Esophagus muscularis mucosa (tissue), 4 donors: ENCODE measurements at places on chromosomes 16 and 17. TPM values are rescaled to one million over a fixed set of nuclear protein-coding genes. Genes with fewer than 3 reads are reported as not detected.

The CCL7 gene
- not detected for total RNA-seq

The C16orf86 gene
- 6.2 TPM for total RNA-seq

The KRT17 gene
- total RNA-seq = 0.58 TPM

The SAMD14 gene
- 1.8 TPM for total RNA-seq

The RHBDF1 gene
- total RNA-seq = 43.0 TPM

The PRSS27 gene
- total RNA-seq = 1.7 TPM

The GPR139 gene
- not detected for total RNA-seq

The BAHCC1 gene
- 38.1 TPM for total RNA-seq

The DUS2 gene
- 12.5 TPM for total RNA-seq

The MYH8 gene
- total RNA-seq = not detected

The KRTAP9-8 gene
- not detected for total RNA-seq

The ZFP3 gene
- 4.7 TPM for total RNA-seq

The UMOD gene
- not detected for total RNA-seq

The SLC6A4 gene
- total RNA-seq = 0.13 TPM

DNA sequence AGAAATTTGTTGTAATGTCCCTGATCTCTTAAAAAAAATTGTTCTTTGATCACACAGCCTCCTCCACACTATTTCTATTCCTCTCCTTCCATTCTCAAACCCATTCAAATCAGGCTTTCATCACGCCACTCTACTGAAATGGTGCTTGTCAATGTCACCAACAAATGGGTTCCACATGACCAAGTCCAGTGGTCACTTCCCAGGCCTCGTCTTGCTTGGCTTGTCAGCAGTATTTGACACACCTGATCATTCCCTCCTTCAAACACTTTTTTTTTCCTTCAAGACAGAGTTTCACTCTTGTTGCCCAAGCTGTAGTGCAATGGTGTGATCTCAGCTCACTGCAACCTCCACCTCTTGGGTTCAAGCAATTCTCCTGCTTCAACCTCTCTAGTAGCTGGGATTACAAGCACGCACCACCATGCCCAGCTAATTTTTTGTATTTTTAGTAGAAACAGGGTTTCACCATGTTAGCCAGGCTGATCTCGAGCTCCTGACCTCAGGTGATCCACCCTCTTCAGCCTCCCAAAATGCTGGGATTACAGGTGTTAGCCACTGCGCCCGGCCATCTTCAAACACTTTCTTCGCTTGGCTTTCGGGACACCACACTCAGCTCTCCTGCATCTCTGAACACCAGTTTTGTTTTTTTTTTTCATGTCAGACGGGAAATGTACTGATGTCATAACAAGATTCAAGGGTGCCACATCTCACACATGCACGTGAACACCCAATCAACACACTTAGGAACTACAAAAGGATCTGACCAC is 18.3 kb downstream of the NQO1 start:
- DNase-seq = peak; percentile 66

- no peak for DNase-seq
Observed at GRCh38 chr17:30395398-30396022, 16.8 kb downstream of the CPD start.

DNA sequence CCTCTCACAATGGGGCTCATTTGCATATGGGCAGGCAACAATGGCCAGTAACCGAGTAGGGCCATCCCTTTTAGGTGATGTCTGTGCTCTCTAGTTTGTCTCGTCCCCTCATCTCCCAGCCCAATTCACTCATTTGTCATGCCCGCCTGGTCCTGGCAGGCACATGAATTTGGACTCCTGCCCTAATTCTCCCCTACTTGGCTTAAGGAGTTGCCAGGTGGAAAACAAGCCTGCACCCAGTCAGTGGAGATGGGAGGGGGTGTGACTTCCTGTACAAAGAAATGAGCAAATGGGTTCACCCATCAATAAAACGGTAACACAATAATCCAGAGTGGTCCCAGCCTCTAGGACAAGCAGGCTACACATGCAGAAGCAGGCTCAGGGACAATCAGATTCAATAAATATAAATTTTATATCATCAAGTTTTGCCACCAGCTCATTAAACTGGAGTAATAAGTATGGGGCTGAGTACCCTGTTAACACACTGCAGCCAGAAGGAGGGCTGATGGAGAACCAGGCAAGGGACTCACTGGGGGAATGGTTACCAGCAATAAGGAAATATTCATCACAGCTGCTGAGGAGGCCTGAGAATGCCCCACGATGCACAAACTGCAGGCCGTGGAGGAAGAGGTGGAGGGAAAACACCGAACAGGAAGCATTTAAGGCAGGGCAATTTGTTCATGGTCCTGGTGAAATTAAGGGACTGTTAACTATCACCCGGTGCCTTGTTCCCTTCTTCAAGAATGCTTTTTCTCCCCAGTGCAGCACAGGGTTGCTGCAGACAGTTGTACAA is 84.4 kb upstream of the GPRC5B start:
- no peak for DNase-seq

DNA sequence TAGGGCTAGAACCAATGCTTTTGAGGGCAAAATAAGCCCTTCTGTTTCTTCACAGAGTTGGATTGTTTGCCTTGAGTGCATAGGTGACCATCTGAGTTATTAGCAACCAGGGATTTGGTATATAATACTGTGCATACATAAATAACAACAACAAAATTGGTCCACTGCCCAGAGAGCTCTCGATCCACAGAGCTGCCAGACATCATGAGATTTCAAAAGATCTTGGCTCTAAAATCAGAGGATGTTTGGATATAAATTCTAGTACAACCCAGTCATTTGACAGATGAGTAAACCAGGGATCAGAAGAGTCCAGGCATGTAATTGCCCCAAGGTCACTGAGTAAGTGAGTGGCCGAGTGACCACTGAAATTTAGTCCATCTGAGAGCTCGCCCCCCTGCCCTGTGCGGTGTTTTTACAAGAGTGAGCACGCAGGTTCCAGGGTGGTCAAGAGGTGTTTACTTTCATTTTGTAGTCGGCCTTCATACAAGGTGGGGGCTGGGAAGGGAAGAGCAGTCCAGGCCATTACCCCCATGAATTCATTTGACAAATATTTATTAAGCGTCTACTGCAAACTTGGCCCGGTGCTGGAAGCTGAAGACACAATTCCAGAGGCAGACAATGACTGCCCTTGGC is 1.8 kb upstream of the MT2A start:
- DNase-seq = no peak

DNA sequence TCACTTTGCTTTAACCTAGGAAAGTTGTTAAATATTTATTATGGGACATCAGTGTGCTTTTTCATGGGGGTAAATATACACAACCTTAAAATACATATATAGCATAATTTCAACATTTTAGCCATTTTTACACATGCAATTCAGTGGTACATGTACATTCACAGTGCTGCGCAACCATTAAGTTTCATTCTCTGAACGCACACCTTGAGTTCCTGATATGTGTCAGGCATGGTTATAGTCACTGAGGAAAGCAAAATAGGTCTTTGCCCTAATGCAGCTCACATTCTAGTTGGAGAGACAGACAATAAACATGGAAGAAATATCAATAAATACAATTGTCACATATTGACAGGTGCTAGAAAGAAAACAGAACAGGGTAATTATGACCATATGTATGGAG is 12.8 kb upstream of the CNEP1R1 start:
- no peak for DNase-seq

- DNase-seq = peak; percentile 57
Observed at GRCh38 chr17:83175822-83176622, 96.6 kb downstream of the METRNL start.

- no peak for DNase-seq
Observed at GRCh38 chr17:41784207-41784744, 2.2 kb downstream of the JUP start.

GRCh38 chr17:46942441-46943217 is 19.7 kb downstream of the GOSR2 start:
- no peak for DNase-seq

- no peak for DNase-seq
Observed at GRCh38 chr16:3822366-3823045, 58.0 kb downstream of the CREBBP start.

GRCh38 chr16:14420721-14421488 is 209.2 kb downstream of the PARN start:
- no peak for DNase-seq

- DNase-seq = no peak
Observed at GRCh38 chr17:73410586-73411312, 98.9 kb upstream of the CDC42EP4 start.

DNA sequence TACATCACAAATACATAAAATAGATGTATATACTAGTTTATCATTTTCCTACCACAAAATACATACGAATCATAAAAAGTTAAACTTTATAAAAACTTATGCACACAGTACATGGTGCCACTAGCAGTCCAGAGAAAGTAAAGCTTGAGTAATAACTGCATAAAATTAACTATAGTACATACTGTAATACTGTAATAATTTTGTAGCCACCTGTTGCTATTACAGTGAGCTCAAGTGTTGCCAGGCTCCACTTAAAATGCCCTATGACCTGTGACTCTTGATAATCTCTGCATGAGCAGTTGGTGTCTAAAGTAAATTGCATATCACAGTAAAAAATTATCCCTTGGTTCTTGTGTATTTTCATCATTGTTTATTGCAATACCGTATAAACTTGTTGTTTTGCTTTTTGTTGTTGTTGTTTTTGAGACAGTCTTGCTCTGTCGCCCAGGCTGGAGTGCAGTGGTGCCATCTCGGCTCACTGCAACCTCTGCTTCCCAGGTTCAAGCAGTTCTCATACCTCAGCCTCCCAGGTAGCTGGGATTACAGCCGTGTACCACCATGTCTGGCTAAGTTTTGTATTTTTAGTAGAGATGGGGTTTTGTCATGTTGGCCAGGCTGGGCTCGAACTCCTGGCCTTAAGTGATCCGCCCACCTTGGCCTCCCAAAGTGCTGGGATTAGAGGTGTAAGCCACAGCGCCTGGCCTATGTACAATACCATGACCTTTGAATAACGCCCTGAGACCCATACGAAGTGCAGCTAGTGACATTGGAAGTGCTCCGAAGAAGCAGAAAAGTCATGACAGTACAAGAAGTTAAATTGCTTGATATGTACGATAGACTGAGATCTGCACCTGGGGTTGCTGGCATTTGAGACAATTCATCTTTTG is 6.6 kb downstream of the LUC7L3 start:
- peak; percentile 55 for DNase-seq

- no peak for DNase-seq
Observed at GRCh38 chr17:40364121-40364861, at the start of gene GJD3. TSS of gene GJD3 (minus strand) at chr17:40364737. CDS start at chr17:40363815, 922 bp downstream.

DNA sequence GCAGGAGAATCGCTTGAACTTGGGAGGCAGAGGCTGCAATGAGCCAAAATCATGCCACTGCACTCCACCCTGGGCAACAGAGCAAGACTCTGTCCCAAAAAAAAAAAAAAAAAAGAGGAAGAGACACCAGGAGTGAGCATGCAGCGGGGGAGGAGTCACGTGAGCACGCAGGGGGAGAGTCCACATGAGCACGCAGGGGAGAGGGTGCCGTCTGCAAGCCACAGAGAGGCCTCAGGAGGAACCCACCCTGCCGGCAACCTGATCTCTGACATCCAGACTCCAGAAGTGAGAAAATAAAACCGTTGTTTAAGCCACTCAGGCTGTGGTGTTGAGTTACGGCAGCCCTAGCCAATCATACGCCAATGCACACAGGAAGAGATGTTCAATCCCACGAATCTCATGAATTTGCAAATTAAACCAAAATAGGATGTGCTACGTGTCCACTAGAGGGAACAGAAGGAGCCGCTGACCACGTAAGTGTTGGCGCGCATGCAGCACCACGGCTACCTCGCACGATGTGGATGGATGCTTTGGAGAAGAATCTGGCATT is 42.2 kb downstream of the CCDC57 start:
- DNase-seq = no peak

DNA sequence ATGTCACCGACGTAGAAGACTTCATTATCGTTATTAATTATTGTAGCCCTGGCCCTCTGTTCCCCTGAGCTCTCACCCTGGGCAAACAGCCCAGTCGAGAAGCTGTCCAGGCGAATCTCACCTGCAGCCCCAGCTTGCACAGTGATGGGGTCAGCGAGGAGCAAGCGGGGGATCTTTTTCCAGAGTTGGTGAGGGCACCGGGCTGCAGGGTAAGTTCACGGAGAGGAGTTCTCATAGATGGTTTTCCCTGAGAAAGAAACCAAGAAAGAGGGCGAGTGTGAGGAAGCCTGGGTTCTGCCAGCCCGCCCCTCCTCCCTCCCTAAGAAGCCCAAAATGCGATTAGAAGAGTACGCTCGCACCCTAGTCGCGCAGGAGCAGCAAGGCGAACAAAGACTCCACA is 436 bp downstream of the SPAG5 start:
- no peak for DNase-seq

DNA sequence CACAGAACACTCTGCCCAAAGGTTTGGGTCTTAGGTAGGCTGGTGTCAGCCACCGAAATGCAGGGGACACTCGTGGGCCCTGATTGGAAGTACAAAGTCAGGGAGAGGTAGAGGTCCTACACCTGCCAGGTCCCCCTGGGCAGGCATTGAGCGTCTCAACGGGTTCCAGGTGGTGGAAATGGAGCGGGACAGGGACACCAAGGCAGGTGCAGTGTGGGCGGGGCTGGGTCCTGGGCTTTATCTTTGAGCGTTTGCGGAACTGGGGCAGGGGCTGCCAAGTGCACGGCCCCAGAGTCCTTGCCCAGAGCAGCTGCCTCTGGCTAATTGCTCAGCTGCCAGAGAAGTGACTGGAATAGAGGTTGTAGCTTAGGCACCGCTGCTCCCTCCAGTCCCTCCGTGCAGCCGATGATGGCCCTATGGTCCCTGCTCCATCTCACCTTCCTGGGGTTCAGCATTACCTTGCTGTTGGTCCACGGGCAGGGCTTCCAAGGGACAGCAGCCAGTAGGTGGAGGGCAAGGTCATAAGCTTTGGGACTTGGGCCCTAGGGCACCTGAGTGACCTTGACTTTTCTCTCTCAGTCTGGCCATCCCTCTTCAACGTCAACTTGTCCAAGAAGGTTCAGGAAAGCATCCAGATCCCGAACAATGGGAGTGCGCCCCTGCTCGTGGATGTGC is at the start of gene ZACN:
Gene ZACN, plus strand, starts transcription at position 323 of the 675 bp plus-strand sequence. Its CDS starts 83 bp downstream, at position 406.
- DNase-seq = no peak
